ENCODE measurements at places on chromosomes 16 and 17.
A peak's percentile ranks its signal among the peaks of the same experiment; 100 is the strongest.

DNA sequence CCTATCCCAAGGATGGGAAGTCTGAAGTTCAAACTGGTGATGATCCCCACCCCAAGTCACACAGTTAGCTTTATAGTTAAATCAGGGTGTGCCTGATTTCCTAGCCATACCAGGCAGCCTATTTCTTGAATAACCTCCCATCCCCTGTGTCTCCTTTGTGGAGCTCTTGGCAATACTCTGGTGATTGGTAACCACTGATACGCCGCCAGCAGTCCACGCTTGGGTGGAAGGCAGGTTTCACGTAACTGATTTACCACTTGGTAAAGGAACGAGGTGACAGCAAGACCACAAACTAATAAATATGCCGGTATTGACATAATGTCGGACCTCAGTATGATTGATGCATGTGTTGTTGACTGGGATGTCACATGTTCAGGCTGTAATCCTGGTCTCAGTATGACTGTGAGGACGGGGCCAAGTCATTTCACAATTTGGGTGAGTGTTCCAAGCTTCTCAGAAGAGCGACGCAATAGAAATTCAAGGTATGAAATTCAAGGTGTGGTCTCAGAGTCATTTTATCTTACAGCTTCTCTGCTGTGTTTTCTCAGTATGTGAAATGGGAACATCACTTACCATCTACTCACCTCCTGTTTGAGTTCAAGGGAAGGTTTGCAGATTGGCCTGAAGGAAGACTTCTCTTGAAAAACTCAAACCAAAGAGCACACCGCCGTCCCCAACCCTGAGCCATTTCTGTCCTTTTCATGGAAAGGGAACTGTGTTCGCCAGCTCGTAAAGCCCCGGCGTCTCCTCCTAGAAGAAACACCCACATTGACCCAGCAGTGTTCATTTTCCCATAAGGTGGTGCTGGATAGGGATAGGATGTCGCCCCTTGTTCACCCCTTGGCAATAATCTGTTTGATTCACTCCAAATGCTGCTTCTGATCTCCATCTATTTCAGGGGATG lies 678.9 kb downstream of the WWOX start:
- DNase-seq: no peak

- no peak for DNase-seq
Measured at GRCh38 chr16:71986131-71986530, 14.1 kb downstream of the PKD1L3 start.

- DNase-seq: no peak
Measured at GRCh38 chr17:18921912-18922451, 30.0 kb upstream of the SLC5A10 start.

- no peak for DNase-seq
Measured at GRCh38 chr17:80820331-80820730, 171.3 kb upstream of the CHMP6 start.

DNA sequence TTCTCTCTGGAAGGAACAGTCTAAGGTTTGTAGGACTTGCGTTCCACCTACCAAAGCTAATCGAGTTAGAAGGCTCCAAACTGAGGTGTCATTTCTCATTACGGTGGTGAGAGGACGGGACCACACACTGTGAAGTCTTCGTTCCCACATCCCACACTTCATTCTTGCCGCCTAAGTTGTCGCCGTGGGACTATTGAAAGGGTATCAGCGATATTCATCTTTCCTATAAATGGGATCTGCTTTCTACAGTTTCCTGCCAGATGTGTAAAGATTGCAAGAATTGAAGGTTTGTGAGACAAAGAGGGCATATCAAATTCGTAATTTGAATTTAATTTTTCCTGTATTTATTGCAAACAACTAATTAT lies 608 bp upstream of the TRIM37 start:
- no peak for DNase-seq

DNA sequence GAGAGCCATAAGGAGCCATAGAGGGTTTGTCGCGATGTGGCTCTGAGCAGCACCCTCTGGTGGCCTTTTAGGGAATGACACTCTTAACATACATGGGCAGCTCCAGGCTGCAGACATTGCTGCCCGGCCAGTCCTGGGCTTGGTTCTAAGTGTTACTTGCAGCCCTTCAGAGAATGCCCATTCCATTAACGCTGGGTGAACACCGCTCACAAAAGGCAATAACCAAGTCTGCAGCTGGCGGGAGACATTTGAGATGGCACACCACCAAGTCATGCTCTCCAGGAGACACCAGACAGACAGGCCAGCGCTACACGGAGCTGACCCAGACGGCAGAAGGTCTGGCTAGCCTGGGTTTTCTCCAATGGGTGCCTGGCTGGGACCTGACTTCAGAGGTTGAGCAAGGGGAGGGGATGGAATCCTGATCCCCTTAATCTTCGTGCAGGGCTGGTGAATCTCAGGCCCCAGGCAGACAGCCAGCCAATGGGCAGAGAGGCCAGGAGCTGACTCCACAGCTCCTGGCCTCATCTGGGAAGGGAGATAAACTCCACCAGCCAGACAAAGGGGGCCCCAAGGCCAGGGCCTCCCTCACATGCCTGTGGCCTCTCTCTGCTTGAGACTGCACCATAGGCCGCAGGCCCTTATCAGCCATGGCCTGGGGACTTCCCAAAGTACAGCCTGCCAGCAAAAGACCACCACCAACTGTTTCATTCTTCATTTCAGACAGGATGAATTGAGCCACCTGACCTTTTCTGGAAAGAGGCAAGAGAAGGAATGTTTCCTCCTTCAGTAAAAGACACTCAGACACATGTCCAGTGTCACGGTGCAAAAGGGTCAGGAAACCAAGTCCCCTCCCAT lies 58.8 kb downstream of the ZDHHC7 start:
- peak; percentile 61 for DNase-seq

- no peak for DNase-seq
Measured at GRCh38 chr16:2895813-2896212, 12.8 kb downstream of the FLYWCH2 start.

- DNase-seq: no peak
Measured at GRCh38 chr17:54861471-54861983, 39.1 kb upstream of the TOM1L1 start.

DNA sequence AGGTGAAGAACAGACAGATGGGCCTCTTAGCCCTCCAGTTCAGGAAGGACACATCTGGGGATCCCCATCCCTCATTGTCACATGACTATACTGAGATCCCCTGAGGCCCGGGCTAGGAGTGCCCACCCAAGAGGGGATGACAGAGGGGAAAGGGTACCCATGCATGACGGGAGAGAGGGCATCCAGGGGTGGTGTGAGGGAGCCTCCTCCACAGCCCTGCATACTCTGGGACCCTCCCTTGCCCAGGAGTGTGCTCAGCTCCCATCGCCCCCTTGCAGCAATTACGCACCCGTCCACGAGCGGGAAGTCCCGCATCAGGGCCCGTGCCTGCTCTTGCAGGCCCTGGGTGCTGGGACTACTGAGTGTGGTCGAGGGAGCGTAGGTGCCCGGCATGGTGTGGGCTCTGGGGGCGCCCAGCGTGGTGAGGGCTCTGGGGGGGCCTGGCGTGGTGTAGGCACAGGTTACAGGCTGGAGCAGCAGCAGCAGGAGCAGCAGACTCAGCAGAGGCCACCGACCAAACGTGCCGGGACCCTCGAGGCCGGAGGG lies 6.5 kb downstream of the DPEP2 start:
- no peak for DNase-seq
